Hematopoietic multipotent progenitor cell treated with erythropoietin and hydrocortisone succinate and interleukin-3 and kit ligand, for 4 days (in vitro differentiated cells): ENCODE measurements at places on chromosomes 13 and 19.

DNA sequence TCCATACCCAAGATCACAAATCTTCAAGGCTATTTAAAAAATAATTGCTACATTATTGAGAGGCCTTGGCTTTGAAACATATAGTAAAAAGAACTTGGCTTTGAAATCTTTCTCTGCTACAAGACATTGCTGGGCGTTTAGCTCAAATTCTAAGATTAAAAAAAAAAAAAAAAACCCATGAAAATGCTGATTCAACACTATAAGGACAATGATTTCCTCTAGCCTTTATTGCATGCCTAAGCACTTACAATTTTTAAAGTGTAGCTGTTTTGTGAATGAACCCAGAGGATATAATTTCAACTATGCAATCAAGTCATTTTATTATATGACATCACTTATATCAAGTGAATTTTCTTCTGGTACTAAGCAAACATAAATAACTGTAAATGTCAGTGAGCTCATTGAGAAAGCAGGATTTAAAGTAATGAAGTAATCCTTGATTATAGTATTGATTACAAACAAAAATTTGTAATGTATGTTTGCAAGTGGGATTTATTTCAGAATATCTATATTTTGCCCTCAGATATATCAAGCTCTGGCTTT is 340.0 kb upstream of the GPC6 start:
- no peak for DNase-seq

DNA sequence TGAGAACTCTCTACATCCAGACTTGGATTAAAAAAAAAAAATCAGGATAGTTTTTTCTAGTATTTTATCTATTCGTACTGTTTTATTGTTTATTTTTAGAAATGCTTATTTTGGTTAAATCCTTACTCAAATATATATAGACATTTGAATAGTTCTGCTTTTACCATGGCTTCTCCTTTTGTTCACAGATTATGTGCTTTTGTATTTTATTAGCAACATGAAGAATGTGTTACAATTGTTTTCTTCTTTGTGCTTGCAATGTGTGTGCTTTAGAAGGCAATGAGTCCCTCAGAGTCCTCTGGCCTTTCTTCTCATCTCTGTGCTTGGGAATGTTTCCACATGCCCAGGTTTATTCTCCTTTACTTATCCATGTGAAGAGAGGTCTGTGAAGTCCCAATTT is 324.0 kb downstream of the KCNRG start:
- no peak for DNase-seq

DNA sequence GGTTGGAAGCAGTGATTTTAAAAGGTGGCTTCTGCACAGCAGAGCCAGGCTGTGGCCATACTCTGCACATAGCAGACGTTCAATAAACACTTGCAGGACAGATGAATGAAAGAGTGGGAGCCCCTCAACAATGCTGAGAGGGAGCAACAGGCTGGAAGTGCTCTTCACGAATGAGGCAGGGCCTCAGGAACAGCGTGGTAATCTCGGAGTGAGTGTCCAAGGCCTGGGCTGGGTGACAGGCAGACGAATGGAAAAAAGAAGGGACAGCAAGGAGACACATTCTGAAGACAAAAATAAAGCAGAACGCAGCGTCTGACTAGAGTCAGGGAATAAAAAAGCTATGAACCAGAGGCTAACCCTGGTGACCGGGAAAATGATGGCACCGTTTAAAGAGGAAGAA is 11.1 kb downstream of the GJA3 start:
- no peak for DNase-seq

DNA sequence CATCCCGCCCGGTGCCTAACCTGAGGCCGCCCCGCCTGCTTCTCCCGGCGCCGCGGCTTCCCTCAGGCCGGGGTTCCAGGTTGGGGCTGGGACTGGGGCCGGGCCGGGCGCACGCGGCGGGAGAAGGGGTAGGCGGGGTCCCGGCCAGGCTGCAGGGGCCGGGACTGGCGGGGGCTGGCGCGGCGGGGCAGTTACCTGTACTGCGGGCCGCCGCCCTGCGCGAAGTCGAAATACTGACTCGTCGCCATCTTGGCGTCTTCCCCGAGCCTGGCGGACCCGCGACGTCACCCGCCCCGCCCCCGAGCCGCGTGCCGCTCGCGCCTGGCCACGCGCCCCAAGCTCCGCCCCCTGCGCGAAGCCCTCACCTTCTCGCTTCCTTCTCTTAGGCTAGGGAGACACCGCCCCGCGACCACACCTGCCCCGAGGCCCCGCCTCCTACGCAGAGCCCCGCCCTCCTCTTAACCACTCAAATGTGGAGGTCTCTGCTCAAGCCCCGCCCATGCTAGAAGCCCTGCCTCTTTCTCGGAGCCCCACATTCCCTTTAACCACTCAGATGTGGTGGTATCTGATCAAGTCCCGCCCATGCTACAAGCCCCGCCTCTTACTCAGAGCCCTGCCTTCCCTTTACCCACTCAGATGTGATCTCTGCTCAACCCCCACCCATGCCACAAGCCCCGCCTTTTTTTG is at the start of gene ZFR2:
TSS of gene ZFR2 (minus strand) at position 269 of the 687 bp plus-strand sequence. CDS start at position 248, 21 bp downstream.
- DNase-seq, result peak; percentile 42

DNA sequence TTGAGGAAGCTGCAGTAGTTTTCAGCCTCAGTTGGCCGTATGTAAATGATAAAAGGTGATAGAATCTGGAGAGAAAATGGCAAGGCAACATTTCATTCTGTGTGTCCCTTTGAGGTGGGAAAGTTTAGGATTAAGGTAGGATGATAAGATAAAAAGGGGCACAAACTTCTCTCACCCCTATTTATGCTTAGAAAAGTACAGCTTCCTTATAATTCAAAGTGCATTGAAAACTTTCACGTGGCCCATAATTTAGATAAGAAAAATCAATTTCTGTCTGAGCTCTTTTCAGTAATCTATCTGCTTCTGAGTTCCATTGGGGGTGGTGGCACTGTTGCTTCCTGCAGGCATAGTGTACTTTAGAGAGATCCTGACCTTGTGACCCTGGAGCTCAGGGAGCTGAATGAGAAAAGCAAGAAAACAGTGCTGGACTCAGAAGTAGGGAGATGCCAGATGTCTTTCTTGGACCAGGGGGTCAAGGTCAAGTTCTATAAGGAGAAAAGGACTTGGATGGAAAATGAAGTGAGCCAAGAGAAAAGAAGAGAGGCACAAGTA is 187.3 kb downstream of the NDFIP2 start:
- no peak for DNase-seq

DNA sequence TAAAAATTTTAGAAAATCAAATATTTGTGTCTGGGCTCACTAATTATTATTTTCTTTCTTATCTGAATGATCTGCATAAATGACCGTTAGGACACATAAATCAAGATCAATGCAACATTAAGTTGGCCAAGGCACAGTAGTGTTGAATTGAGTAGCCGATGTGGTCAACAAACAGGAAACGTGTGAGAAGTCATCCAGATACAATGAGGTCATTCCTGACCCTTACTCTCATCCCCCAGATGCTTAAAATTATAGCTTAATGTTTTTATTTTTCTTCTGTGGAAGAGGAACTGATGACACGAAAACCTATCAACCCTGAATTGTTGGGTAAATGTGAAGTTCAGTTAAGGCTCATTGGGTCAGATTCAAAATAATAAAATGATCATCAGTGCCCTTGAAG is 222.9 kb downstream of the RFC3 start:
- no peak for DNase-seq

DNA sequence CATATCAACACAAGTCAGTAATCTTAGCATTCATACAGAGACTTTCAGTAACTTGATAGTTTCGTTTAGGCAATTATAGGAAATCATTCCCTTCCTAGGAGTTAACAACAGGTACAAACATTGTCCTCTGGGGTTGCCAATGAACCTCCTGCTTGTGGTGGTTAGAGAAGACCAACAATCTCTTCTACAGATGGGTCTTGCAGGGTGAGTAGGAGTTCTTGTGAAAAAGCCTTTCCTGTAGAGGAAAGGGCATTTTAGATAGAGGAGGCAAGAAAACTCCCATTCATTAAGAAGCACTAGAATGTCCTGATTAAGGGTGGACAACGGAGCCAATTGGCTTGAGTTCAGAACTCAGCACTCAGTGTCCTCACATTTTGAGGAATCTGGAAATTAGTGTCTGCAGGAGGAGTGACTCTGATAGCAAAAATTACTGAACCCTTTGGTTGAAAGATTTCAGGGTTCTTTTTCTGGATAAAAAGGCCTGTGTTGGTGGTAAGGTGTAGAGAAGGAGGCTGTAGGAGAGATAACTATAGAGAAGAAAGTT is 4.2 kb downstream of the WDFY2 start:
- DNase-seq, result no peak

- peak; percentile 22 for DNase-seq
These were observed 1.1 kb downstream of the SHANK1 start for GRCh38 chr19:50718255-50719118.

- no peak for DNase-seq
These were observed 279.6 kb downstream of the PCDH20 start for GRCh38 chr13:61136093-61136492.

GRCh38 chr13:76038920-76039716 is 403.0 kb downstream of the LMO7 start:
- DNase-seq, result no peak

DNA sequence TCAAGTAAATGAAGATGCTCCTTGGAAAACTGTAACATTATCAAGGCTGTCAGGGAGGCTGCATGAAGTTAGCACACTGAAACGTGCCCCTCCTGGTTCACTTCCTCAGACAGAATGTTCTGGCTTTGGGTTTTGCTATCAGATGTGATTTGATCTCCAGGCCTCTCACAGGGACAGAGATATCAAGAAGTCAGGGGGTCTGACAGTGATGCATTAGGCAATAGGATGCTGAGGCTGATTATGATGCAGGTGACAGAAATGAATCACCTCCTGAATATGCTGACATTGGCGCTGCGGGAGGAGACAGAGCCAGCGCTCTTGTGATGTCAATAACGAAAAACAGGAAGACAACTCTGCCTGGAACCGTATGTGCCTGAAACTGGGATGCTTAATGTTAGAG is 278.5 kb downstream of the DCT start:
- peak; percentile 60 for DNase-seq

DNA sequence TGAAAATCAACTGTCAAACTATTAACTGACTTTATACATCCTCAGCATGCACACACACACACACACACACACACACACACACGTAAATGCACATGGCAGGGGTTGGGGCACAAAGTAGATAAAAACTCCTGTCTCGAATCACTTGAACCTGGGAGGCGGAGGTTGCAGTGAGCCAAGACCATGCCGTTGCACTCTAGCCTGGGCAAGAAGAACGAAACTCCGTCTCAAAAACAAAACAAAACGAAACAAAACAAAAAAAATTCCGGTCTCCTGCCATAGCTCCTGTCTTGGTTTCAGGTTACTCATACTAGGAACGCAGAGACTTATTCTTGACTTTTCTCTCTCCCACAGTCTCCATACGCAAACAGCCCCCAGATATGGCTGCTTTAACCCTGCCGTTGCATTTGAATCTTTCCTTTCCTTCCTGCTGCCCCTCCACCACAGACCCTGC is 148.9 kb downstream of the SHISA2 start:
- no peak for DNase-seq

DNA sequence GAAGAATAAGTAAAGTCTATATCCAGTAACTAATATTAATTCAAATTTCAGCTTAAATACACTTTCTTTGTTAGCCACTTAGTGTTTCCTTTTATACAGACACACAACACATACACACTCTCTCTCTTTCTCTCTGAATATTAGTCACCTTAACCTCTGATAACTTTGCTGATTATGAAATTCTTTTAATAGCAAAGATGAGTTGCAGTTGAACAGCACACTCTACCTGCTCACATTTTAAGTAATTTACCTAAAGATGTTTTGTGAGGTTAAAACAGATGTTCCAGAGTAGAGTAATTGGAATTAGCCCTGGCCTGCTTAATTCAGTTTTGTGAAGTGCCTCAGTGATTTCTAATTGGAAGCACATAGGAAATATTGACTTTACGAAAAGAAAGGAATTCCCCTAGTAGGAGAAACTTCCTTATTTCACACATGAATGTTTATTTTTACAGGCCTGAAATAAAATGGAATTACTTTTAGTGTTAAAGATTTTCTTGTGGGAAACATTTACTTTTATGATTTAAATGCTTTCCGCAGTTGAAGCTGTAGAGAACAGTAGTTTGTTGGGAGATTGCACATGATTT is 184.3 kb downstream of the MYO16 start:
- no peak for DNase-seq

- DNase-seq, result peak; percentile 58
These were observed 288.5 kb downstream of the NALCN start for GRCh38 chr13:101127741-101128353.

DNA sequence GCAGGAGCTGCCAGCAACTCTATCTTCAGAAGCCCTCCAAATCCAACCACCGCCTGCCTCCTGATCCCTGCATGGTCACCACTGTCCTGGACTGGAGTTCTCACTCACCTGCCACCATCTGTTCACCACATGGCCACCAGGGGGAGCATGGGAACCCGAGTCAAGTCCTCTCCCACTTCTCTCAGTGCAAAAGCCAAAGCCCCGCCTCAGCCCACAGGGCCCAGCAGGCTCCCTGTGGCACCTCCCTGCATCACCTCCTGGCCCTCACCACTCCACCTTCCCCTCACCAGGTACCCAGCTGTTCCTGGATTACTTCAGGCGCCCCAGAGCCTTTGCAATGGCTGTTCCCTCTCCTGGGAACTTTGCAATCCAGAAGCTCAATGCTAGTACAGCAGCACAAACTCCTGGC is 5.3 kb downstream of the DHPS start:
- peak; percentile 93 for DNase-seq

DNA sequence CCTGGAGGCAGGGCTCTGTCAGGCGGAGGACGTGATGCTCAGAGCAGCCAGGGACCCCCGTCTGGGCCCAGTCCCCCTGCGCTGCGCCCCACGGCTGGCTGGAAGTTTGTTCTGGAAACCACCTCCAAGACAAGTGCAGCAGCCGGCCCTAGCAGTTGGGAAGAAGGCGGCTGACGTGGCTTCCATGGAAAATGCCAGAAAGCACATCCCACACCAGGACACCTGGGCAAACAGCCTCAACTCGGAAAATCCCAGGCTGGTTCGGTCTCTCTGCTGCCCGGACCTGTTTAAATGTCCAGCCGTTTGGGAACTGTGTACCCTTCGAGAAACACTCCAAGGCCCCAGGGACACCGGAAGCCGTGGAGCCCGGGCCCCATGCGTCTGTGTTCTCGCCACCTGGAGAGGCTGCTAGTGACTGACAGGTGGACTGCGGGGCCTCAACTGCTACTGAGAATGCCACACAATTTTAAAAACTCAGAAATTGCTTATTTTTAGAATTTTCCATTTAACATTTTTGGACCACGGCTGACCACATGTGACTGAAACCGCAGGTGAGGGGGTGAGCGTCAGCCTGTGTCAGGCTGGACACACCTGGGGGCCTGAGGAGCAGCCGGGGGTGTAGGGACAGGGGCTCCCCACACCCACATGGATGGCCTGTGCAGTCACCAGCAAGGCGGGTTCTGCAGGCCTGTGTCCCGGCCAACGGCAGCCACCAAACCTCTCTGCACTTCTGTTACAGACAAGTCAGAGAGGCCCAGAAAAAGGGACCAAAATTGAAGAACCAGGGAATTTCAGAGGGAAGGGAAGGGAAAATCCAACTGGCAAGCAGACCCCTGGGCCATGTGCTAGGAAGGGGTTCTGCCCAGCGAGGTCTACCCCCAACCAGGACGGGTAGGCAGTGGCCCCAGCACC is 31.7 kb downstream of the RASA3 start:
- no peak for DNase-seq

- DNase-seq, result no peak
These were observed 154.3 kb downstream of the SIPA1L3 start for GRCh38 chr19:38061294-38061693.

- DNase-seq, result no peak
These were observed 64.0 kb downstream of the ANKRD10 start for GRCh38 chr13:110850840-110851239.
